Stimulated activated CD4-positive, alpha-beta T cell treated with anti-CD3 and anti-CD28 coated beads, Interleukin-15, amount 100 ng/mL, for 48 hours (primary cell): ENCODE measurements at places on chromosomes 5 and 9.

DNA sequence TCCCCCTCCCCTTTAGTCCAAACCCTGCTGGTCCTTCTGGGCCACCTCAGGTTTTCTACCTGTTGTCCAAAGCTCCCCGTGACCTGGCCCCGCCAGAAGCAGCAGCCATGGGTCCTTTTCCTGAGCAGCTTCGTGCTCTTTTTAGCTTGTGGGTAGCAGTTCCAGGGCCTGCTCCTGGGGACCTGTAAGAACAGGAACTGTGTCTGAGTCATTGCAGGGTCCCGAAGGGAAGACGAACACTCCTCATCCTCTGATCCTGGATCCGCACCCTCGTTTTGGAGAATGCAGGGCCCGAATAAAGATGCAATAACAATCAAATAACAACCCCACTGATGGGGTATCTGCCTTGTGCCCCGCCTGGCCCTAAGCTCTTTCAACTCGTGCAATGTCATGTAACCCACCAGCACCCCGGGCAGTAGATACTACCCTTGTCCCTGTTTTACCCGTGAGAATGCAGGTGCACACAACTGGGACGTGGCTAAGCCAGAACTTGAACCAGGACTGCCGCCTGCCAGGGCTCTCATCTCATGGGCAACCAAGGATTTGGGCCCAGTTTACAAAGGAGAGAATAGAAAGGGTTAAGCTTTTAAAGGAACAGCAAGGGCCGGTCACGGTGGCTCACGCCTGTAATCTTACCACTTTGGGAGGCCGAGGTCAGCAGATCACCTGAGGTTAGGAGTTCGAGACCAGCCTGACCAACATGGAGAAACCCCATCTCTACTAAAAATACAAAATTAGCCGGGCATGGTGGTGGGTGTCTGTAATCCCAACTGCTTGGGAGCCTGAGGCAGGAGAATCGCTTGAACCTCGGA, 33.2 kb downstream of the NEK6 start:
- DNase-seq = no peak

- DNase-seq = no peak
These were observed 47.5 kb downstream of the UIMC1 start for GRCh38 chr5:176959051-176959450.

GRCh38 chr5:109788596-109788995, 98.9 kb downstream of the MAN2A1 start:
- DNase-seq = no peak

DNA sequence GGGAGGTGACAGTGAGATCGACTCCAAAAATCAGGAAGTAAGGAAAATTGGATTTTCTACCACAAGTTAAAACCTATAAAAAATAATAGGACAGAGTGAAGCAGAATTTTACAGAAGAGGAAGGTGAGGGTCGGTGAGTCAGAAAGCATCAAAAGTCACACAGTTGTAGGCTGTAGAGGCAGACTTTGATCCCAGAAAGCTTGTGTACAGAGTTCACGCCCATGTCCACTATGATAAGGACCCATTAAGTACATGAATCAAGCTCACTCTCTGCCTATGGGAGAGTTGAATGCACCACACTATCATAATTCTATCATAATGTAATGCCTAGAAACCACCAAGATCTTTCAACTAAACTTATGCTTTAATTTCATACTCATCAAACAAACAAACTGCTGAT, 291.2 kb downstream of the PRELID2 start:
- no peak for DNase-seq
